ENCODE measurements at places on chromosomes 2 and 18. TPM values are rescaled to one million over a fixed set of nuclear protein-coding genes. Genes with fewer than 3 reads are reported as not detected.

DNA sequence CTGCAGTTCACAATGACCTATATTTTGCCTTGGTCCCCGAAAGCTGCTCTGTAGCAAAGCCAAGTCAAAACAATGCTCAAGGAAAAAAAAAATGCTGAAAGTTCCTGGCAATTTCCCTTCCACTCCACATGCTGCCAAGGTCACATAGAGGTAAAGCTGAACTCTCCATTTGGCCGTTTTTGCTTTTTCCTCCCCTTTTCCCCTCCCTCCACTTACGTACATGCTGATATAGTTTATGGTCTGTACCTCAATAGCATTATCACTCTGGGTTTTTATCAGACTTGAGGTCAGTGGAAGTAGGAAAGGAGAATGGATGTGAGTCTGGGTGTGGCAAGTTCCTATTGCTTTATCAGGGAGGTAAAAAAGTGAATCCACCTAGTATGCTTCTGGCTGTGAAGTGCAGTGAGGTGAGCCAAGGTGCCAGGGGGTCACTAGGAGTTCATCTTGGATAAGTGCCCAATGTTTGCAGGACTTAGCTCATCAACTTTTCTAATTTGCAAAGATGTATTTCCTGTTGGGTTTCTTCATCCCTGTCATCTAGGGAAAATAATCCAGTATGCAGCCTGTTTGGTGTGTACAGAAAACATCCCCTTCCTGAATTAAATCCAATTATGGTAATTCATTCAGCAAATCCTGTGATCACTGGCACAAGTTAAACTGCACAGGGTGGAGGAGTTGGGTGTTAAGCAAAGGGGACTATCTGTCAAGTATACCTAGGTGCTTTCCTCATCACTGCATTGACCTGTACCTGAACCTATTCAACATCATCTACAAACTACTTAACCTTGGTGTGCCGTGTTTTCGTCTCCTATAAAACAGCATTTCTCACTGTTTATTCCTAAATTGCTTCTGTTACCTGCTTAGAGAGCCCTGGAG, 124.3 kb upstream of the CYP26B1 start:
- no peak for DNase-seq
- no peak overlapping the region for H3K27ac ChIP-seq
- H3K27me3 ChIP-seq = no peaks in the 10 kb centered on the region
- peaks cover 15% of the 10 kb centered on the region for H3K4me1 ChIP-seq

- DNase-seq = no peak
- no peaks in the 10 kb centered on the region for H3K36me3 ChIP-seq
- H3K4me3 ChIP-seq = peak overlapping the region; percentile 89
- H3K4me1 ChIP-seq = peaks cover 21% of the 10 kb centered on the region
Measured at GRCh38 chr2:60556175-60556574, 2.7 kb upstream of the BCL11A start.

DNA sequence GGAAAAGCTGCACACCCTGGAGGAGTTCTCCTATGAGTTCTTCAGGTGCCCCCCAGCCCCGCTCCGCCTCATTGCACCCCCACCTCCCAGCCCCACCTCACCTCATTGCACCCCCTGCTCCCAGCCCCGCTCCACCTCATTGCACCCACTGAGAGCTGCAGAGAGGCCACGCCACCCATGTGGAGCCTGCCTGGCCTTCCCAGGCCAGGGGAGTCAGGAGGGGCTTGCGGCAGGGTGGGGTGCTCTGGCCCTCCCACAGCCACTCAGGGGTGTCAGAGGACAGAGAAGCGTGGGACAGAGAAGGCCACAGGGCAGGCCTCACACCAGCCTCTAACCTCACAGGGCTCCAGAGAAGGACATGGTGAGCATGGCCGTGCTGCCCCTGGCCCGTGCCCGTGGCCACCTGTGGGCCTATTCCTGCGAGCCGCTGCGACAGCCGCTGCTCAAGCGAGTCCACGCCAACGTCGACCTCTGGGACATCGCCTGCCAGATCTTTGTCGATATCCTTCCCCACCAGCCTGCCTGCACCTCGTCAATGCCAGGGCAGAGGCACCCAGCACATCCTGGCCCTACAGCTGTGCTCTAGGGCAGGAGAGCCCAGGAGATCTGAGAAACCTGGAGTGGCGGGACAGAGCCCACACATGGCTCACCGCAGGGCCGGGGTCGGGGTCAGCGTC, 15.0 kb upstream of the GPR17 start:
- no peak overlapping the region for H3K4me3 ChIP-seq
- H3K4me1 ChIP-seq = no peaks in the 10 kb centered on the region
- no peaks in the 10 kb centered on the region for H3K36me3 ChIP-seq
- H3K27me3 ChIP-seq = no peaks in the 10 kb centered on the region
- H3K27ac ChIP-seq = no peak overlapping the region
- DNase-seq = no peak

- H3K27me3 ChIP-seq = peaks cover under 1% of the 10 kb centered on the region
- no peak for DNase-seq
- no peak overlapping the region for H3K27ac ChIP-seq
Measured at GRCh38 chr2:54233832-54234649, 22.0 kb downstream of the TSPYL6 start.

DNA sequence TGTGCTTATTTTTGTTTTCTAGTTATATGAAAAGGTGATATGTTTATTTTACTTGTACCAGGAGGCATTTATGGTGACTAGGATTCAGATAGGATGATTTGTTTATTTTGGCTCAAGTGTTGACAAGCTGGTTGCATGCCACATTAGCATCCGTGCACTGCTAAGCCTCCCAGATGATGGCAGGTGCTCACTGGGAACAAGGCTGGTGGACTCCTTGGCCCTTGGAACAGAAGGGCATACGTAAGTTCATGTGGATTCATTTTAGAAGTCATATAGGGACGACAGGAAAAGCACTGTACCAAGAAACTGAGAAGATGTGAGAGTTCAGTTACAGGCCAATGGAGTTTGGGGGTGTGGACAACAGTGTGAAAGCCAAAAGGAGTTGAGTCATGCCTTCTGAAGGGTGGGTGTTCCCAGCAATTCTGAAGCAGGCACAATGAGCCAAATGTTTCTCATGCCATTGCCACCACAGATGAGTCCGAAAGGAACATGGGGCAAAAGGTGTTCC, 166.2 kb downstream of the PHLPP1 start:
- DNase-seq = no peak
- no peaks in the 10 kb centered on the region for H3K36me3 ChIP-seq
- peak overlapping the region; percentile 85 for H3K27ac ChIP-seq
- H3K27me3 ChIP-seq = no peaks in the 10 kb centered on the region
- no peak overlapping the region for H3K4me3 ChIP-seq

- no peak for DNase-seq
- H3K27me3 ChIP-seq = no peaks in the 10 kb centered on the region
- H3K4me1 ChIP-seq = peaks cover 51% of the 10 kb centered on the region
- peak overlapping the region; percentile 89 for H3K4me3 ChIP-seq
Measured at GRCh38 chr2:175004730-175004979, 526 bp downstream of the CHN1 start.

DNA sequence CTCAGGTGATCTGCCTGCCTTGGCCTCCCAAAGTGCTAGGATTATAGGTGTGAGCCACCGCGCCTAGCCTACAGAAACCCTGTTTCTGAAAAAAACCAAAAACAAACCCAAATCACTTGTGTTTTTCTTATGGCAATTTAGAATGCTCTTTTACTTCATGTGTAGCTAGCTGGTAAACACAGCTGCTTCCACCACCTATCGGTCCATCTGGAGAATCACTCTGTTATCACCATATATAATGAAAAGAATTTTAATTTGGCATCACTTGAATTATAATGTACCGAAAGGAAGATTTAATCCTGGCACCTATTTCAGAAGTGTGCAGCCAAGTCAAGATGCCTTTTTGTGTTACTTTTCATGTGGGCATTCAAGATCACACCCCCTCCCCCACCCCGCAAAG, 86.5 kb upstream of the ITGB6 start:
- no peak overlapping the region for H3K27ac ChIP-seq
- no peaks in the 10 kb centered on the region for H3K27me3 ChIP-seq
- H3K36me3 ChIP-seq = peaks cover 15% of the 10 kb centered on the region
- H3K4me1 ChIP-seq = no peaks in the 10 kb centered on the region
- no peak overlapping the region for H3K4me3 ChIP-seq

DNA sequence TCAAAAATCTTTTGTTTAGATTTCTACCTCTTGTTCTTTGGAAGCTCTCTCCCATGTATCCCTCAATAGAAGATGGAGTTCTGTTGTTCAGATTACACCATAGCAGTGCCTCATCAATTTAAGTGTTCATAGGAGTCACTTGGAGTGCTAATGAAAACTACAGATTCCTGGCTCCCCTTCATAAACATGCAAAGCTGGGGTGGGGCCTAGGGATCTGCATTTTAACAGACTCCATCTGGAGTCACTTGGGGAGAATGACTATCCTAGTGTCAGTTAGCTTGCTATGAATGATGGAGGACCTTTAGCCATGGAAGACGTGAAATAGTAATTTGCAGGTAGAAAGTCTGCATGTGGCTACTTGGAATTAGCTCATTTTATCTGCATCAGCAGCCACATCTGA, 105.4 kb downstream of the RGPD3 start:
- H3K4me3 ChIP-seq = no peak overlapping the region
- H3K36me3 ChIP-seq = no peaks in the 10 kb centered on the region
- H3K27ac ChIP-seq = no peak overlapping the region

- no peaks in the 10 kb centered on the region for H3K4me1 ChIP-seq
- DNase-seq = no peak
- no peak overlapping the region for H3K27ac ChIP-seq
- H3K36me3 ChIP-seq = peaks cover 9% of the 10 kb centered on the region
Measured at GRCh38 chr2:73837847-73838585, 9.3 kb downstream of the STAMBP start.

DNA sequence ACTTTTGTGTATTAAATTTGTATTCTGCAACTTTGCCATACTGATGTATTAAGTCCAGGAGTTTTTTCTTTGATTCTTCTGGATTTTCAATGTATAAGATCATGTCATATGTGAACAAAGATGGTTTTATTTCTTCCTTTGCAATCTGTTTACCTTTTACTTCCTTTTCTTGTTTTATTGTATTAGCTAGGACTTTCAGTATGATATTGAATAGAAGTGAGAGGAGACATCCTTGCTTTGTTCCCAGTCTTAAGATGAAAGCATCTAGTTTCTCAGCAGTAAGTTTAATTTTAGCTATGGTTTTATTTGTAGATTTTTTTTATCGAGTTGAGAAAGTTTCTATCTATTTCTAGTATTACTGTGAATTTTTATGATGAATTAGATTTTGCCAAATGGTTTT, 25.5 kb downstream of the VRK2 start:
- peaks cover 15% of the 10 kb centered on the region for H3K36me3 ChIP-seq
- H3K27ac ChIP-seq = no peak overlapping the region
- H3K27me3 ChIP-seq = no peaks in the 10 kb centered on the region
- H3K4me3 ChIP-seq = no peak overlapping the region

- peak; percentile 63 for DNase-seq
- H3K27ac ChIP-seq = no peak overlapping the region
- H3K27me3 ChIP-seq = peaks cover 68% of the 10 kb centered on the region
- peak overlapping the region; percentile 82 for H3K4me3 ChIP-seq
Measured at GRCh38 chr18:34222307-34223163, 2.2 kb downstream of the NOL4 start.

DNA sequence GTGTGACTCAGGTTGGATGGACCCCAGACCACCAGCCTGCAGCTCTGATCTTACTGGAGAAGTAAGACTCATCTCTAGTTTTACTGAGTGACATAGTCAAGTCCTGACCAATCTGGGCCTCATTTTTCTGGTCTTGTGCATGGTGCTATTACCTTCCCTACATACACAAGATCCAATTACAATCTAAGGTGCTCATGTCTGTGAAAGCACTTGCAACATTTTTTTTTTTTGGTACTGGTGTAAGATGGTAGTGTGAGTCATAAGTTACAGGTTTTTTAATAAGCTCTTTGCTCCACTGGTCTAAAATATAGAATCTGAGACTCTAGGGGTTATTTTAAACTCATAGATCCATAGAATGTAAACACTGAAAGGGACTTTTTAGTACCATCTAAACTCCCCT, 117.3 kb upstream of the EFEMP1 start:
- no peaks in the 10 kb centered on the region for H3K36me3 ChIP-seq
- H3K4me3 ChIP-seq = no peak overlapping the region
- no peak overlapping the region for H3K27ac ChIP-seq
- peaks cover 4% of the 10 kb centered on the region for H3K4me1 ChIP-seq
- no peak for DNase-seq

GRCh38 chr2:207464007-207464406, 65.8 kb upstream of the CREB1 start:
- no peak for DNase-seq
- H3K27me3 ChIP-seq = no peaks in the 10 kb centered on the region
- H3K4me3 ChIP-seq = no peak overlapping the region

DNA sequence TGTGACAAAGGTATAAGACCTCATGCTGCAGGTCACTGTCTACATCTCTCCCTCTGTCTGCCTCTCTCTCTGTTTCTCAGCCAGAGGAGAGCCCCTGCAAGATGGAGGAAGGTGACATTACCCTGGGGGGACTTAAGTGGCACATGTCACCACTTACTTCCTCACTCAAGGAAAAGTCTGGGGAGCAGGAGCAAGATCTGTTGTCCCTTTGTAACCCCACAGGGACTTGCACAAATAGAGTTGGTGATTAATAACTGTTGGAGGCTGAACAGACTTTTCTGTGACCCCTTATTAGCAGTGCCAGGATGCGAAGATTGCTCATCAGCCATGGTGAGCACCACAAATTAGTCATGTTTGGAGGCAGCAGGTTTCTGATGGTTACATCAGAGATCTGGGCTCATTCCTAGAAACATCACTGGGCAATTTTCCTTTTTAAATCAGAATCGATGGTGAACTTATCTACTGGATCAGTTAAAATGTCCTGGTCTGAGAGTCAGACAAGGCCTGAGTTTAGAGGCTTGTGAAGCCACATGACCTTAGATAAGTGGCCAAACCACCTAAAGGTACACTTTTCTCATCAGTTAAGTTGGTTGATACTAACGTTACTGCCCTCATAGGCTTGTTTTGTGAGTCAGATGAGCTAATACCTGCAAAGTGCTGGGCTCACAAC, 81.2 kb upstream of the LTBP1 start:
- no peaks in the 10 kb centered on the region for H3K4me1 ChIP-seq
- H3K36me3 ChIP-seq = peaks cover 2% of the 10 kb centered on the region
- no peak for DNase-seq
- H3K27ac ChIP-seq = no peak overlapping the region
- H3K27me3 ChIP-seq = no peaks in the 10 kb centered on the region
- H3K4me3 ChIP-seq = no peak overlapping the region

DNA sequence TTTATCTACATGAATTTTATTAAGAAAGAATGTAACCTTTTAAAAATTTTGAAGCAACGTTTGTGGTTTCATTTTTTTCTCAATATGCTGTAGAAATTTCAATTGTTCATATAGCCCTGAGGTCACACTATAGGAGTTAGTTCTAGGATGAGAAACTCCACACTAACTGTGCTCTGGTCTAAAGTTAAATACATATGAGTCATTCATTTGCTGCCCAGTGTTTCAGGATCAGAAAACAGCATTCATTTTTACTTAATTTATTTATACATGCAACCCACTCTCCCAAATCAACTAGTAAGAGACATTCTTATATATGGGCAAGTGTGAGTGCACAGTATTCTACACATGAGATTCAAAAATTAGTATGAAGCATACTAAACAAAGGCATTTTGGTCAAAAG, 137.9 kb downstream of the DOCK10 start:
- H3K27ac ChIP-seq = no peak overlapping the region
- peaks cover 2% of the 10 kb centered on the region for H3K36me3 ChIP-seq
- no peaks in the 10 kb centered on the region for H3K27me3 ChIP-seq
- H3K4me3 ChIP-seq = no peak overlapping the region
- no peaks in the 10 kb centered on the region for H3K4me1 ChIP-seq
- DNase-seq = no peak

Gene C2orf49
- 17.2 TPM for total RNA-seq

Gene CYS1
- 1.2 TPM for total RNA-seq

Gene C2orf78
- total RNA-seq = 0.37 TPM

Gene MROH2A
- total RNA-seq = 0.16 TPM

Gene L3MBTL4
- total RNA-seq = 1.3 TPM

Gene IL1A
- total RNA-seq = 0.42 TPM

Data from WTC11 (cell line).